ENCODE measurements at places on chromosomes 7 and 10.

- no peak for DNase-seq
Measured at GRCh38 chr10:79068203-79068561, 584 bp upstream of the ZMIZ1 start.

- DNase-seq = no peak
Measured at GRCh38 chr10:97024168-97025073, 161.3 kb downstream of the SLIT1 start.

DNA sequence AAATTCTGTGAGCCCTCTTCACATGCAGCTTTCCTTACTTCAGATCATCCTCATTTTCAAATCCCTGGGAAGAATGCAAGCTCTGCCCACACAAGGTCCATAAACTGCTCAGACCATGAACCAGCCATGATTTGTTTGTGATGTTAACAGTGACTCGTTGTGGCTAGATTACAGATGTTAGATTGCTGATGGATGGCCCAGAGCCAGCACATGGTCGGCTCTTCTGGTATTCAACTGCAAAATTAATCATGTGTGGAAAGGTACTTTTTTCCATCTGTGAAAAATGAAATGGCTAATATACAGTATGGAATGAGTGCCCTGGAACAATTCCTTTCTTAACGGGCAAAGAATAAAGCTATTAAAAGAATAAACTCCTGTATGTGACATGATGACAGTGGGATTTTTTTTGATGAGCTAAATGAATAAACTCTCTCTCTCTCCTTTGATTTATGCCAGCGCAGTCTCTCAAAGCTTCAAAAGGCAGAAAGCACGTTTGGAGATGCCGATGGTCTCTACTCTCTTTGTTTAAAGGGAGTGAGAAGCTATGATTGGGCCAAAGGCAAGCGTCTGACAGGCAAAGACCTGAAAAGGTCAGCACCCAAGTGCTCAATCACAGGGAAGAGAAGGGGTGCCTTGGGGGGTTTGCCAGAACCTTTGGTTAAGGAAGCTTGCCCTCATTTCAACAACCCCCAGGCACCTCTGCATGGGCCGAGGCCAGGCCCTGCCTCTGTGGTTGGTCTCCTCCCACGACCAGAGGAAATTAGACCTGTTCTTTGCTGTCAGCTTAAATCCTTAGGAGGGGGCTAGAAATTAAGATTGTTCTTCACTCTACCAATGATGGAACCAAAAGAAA lies 444.0 kb upstream of the NFE2L3 start:
- no peak for DNase-seq

- no peak for DNase-seq
Measured at GRCh38 chr7:4958477-4959301, at the start of gene MMD2. TSS of gene MMD2 (minus strand) at chr7:4959187. CDS start at chr7:4959017, 170 bp downstream.

DNA sequence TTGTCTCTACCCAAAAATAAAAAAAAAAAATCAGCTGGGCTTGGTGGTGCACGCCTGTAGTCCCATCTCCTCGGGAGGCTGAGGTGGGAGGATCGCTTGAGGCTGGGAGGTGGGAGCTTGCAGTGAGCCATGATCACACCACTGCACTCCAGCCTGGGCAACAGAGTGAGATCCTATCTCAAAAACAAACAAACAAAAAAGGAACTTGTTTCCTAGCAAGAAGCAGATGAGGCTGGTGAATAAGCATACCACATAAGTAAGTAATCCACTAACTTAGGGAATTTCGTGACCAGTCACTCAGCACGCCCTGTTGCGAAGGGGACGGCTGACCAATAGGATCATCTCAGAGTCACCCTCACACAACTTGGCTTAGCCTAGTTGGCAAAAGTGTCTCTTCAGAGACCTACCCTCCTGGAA lies 64.6 kb downstream of the CUX1 start:
- DNase-seq = no peak

DNA sequence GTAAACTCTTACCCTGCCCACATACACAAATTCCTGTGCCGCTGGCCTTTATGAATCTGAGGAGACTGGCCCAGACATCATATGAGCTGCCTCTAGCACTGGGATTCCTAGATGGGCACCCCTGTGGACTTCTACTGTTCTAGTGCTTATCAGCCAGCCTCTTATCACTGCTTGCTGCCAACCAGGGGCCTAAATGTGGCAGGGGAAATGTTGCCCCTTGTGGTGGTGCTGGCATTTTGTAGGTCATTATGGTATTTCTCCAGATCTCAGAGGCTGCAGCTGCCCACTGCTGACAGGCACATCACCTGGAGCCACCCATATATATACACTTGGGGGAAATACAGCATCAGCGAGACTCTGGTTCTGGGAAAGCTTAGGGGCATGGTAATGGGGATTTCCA lies 5.4 kb downstream of the SFR1 start:
- DNase-seq = no peak

DNA sequence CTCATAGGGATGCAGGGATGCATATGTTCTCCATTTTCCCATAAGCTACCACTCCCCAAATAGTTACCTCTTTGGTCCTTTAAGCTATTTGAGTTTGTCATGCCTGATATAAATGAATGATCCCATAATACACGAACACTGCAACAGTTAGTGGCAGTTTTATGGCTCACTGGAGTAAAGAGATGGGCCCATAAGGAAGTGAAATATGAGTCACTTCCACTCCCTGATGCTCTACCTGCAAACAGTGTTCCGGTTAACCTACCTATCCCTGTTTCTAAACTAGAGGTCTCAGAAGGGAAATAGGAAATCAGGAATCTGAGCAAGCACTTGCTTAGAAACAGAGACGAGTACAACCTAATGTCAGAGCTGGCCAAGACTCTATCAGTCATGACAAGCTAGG lies 71.7 kb downstream of the CALD1 start:
- no peak for DNase-seq

DNA sequence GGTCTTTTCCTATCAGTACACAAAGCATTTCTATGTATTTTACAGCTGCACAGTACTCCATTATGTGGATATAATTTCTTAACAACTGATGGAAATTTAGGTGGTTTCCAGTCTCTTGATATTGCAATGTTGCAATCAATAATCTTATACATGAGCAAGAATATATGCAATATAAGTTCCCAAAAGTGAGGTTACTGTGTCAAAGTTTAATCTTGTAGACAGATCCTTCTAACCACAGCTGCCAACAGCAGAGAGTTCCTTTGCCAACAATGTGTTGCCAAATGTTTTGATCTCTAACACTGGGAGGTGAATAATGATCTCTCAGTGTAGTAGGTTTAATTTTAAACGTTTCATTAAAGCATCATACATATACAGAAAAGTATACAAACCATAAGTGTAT lies 54.5 kb downstream of the CUL2 start:
- DNase-seq = no peak

- DNase-seq = no peak
Measured at GRCh38 chr10:71916827-71917226, 47.4 kb upstream of the CHST3 start.

GRCh38 chr7:157811946-157812345 lies 475.1 kb downstream of the DNAJB6 start:
- no peak for DNase-seq

DNA sequence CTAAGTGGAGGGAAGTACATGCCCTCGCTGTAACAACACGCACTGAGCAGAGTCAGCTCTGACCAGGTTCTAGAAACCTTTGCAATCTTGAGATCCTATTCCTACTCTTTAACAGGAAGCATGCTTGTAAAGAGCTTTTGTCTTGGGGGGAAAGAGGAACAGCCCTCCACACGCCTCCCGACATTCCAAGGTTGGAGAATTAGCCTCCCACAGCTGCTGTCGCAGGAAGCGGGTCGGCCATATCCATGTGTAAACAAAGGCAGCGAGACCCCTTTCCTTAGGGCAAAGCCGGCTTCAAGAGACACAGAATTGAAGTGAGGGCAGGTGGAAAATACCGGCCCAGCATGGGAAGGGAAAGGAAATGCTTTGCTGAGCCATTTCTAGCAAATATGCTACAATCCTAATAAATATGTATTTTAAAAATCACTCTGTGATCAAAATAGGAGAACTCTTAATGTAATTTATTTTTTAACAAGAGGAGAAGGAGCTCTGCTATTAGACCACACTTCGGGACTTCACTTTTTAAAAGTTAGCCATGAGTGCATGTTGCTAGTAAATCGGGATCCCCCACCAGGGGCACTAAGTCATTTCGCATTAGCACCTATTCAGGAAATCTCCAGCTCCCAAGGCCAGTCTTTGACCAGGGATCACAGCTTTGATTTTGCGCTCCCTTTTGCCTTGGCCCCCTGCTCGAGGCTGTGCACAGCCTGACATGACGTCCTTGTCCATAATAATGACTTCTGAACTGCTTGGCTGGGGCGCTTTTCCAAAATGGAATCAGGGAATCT lies 55.9 kb downstream of the FAM204A start:
- no peak for DNase-seq

DNA sequence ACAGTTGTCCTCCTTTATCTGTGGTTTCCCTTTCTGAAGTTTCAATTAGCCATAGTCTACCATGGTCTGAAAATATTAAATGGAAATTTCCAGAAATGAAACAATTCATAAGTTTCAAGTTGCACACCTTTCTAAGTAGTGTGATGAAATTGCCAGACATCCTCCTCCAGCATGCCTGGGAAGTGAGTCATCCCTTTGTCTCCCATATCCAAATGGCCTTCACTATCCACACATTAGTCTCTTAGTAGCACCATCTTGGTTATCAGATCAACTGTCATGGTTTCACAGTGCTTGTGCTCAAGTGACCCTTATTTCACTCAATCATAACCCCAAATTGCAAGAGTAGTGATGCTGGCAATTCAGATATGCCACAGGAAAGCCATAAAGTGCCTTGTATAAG lies 83.4 kb upstream of the PPP1R9A start:
- DNase-seq = no peak

DNA sequence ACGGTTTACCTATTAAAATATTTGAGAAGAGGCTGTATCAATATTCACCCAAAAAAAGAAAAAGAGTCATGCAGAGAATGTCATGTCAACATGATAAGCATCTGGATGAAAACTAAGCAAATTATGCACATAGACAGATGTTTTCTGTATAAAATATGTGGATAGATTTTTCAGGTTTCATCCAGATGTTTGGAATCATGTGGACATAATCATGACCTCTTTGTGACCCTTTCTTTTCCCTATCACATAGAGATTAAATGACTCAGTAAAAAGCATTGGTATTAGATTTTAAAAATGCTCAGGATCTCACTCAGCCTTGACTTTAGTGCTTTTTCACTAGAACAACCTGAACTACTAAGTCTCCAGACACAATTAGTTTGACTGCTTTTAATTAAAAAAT lies 90.0 kb downstream of the FOXP2 start:
- DNase-seq = no peak

DNA sequence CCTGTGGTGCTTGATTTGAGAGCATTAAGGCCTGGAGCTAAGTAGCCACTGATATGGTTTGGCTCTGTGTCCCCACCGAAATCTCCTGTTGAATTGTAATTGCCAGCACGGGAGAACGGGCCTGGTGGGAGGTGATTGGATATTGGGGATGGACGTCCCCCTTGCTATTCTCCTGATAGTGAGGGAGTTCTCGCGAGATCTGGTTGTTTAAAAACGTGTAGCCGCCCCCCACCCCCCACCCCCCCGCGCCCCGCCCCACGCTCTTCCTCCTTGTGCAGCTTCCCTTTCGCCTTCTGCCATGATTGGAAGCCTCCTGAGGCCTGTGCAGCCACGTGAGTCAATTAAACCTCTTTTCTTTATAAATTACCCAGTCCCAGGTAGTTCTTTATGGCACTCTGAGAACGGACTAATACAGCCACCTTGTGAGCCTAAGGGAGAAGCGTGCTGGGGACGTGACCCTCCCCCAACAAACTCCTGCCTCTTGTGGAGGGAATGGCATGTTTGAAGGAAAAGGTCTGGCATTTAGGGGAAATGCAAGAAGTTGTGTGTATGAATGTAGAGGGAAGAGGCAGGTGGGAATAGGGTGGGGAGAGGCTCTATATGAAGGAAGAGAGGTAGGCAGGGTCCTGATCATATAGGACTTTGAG lies 118.0 kb upstream of the KMT2C start:
- no peak for DNase-seq

GRCh38 chr7:28627896-28628295 lies 215.6 kb downstream of the CREB5 start:
- DNase-seq = no peak

DNA sequence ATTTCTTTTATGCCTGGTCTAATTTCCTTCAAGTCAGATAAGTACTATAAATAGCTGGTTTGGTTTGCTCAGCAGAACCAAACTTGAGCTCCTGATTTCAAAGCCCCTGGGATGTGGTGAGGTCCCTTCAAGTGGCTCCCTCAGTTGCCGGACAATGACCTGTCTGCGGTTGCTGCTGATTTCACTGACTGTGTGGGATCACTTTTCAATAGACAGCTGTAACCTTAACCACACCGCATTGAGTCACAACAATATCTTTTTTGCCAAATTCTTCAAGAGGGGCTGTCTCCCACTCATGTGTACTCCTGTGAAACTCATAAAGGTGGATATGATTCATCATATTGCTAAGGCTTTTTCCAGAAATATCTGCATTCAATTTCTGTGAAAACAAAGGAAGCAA lies 23.1 kb upstream of the ITGA8 start:
- no peak for DNase-seq

GRCh38 chr10:1731592-1731991 lies 5.7 kb downstream of the ADARB2 start:
- DNase-seq = no peak

DNA sequence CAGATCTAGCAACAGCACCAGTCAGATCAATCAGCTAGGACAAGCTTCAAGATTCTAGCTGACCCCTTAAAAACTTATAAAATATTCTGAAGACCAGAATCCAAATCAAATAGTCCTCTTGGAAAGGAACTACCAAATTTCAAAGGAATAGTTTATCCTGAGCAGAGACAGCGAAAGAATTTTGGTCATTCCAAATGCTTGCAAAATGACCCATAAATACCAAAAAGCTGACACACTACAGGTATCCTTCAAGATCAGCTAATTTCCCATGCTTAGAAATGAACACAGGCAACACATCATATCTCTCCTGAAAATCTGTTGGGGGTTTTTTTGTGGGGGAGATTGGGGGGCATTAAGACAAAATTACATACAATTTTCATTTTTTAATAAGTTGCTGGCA lies 78.8 kb downstream of the PDSS1 start:
- DNase-seq = no peak

GRCh38 chr10:131681656-131682055 lies 219.2 kb upstream of the PPP2R2D start:
- no peak for DNase-seq

DNA sequence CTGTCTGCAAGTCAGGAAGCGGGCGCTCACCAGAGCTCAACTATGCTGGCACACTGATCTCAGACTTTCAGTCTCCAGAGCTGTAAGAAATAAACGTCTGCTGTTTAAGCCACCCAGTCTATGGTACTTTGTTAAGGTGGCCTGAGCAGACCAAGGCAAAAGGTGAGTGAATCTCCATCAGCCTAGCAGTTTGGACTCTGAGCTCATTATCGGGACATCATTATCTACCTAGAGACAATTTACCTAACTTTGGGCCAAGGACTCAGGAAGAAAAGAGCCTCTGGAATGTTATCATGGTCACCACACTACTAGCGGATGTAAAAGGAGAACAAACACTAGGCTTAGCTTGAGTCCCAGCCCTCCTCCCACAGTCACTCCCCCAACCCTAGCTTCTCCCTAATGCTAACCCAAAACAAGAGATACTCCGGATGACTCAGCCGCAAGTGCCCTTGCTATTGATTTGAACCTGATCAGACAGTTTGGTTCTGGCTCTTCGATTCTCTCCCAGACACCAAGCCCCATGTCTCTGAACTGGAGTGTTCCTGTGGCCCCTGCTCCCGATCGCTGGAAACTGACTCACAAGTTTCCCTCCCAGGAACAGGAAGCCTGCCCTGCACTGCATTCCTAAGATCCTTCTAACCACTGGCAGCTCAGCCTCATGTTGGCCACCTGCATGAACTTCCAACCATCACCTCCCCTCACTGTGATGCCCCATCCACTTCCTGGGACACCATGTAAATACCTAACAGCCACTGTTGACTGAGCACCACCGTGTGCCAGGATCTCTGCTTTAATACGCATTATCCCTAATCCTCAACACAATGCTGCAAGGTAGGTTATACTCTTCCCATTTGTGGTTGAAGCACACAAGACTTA lies 34.5 kb downstream of the CREB3L2 start:
- DNase-seq = no peak

Measured in naive thymus-derived CD8-positive, alpha-beta T cell (primary cell).